ENCODE measurements at places on chromosomes 16 and 17.

- no peak for DNase-seq
Measured at GRCh38 chr16:75550211-75550662, 5.8 kb downstream of the TMEM231 start.

DNA sequence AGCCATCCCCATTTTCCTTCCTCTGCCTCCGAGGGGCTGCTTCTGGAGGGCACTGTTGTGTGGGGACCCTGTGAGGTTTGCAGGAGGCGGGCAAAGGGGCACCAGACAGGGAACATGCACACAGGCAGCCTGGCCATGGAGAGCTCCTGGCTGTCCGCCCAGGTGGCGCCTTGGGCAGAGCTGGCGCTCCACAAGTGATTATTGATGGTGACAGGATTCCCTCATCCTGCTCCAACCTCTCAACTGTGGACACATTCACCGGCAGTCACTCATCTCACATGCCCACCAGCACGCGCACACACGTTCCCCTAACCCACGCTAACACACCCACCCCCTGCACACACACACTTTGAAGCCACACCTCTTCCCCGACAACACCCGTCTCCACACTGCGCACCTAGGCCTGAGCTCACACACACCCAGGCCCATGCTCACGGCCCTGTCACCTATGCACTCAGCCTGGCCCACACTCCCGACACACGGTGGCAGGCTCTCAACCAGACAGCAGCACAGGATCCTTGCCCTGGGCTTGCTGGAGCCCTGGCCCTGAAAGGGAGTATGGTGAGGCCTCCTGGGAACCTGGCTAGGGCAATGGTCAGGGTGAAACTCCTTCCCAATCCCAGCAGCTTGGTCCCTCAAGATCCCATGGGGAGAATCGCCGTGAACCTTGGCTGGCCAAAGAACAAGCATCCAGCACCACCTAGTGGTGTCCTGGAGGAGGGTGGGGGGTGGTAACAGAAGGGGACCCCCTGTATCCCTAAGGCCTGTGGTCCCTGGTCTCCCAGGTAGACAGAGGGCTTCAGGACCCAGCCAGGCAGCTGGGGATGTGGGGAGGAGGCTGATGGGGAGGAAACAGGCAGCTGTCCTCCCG is 3.6 kb downstream of the PNMT start:
- no peak for DNase-seq

DNA sequence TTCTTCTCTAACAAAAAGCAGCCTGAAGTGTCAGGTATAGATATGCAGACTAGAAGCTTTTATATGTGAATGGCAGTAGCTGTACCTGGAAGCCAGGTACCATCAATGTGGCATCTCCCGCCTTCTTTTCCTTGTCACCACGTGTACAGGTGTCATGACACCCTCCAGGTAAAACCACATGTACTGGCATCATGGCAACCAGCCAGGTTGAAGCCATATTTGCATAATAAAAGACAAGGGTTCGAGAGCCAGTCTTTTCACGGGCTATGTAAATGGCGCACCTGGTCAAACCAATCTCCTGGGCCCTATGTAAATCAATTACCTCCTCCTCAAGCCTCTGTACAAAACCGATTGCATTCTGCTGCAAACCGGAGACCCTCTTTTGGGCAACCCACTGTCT is 541.3 kb downstream of the CDH11 start:
- DNase-seq: no peak

- DNase-seq: no peak
Measured at GRCh38 chr17:42691021-42691545, 8.8 kb downstream of the CNTNAP1 start.

DNA sequence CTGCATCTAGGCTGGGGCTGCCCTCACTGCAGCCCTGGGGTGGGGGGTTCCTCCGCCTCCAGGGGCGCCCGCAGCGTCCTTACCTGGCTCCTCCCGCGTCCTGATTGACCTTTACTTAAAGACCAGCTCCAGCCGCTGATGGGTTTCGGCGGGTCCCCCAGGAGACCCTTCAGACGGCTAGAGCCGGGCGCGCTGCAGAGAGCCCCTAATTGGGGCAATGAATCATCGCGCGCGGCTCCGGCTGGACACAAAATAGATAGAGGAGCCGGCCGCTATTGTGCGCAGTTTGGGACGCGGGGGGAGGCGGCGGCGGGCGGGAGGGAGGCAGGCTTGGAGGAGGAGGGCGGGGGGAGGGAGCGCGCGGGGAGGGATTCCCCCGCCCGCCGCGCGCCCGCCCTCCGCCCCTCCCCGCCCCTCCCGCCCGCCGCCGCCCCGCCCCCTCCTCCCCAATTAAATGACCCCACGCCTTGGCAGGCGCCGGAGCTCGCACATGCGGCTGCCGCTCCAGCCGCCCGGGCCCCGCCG is 56.5 kb upstream of the CIBAR2 start:
- no peak for DNase-seq

Data from GOT3 (cell line).